ENCODE measurements at places on chromosomes 1 and 21.

- no peak for DNase-seq
Measured at GRCh38 chr1:166297993-166298392, 131.2 kb upstream of the FAM78B start.

DNA sequence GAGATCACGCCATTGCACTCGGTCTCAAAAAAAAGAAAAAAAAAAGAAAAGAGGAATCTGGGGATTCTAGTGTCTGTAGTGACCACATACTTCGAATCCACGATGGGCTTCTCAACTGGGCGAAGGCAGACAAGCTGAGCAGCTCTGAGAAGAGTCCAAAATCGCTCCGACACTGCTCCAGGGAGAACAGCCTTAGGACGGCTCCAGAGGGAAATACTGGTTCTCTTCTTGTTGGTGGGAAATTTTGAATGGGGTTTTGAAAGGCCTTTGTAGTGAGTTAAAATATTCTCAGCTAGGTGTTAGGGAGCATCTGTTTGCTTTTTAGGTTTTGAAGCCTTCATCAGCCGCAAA, 18.3 kb upstream of the HJV start:
- no peak for DNase-seq

DNA sequence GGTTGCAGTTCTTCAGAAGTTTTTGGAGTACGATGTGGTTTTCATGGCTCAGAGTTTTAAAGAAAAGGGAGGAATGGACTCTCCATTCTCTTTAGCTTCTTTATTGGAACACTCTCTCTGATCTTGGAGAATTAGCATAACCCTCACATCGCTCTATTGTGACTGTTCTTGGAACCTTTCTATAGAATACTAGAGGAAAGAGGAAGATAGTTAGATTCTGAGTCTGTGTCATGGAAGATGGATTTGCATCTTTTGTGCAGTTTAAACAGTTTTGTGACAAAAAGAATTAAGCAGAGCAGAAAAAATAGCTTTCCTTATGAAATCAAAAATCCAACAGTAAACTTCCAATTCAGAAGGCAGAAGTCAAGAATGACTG, 61.0 kb downstream of the KCNJ6 start:
- no peak for DNase-seq

DNA sequence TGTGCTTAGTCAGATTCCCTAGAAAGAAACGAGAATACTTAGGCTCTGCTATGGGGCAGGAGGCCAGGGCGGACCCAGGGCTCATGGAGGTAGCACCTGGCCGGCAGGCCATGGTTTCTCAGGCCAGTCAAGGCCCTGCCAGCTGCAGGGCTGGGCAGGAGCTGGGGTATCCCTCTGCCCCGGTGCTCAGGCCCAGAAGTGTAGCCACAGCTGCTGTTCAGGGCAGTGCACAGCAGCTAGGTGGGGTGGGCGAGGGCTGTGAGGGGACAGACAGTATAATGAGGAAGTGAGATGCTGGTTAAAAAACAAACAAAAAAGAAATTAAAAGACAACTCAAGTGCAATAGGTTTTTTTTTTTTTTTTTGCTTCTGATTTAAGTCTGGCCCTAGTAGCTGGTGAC, 34.0 kb upstream of the EDN2 start:
- no peak for DNase-seq

- DNase-seq = no peak
Measured at GRCh38 chr1:228161866-228162265, 3.7 kb upstream of the IBA57 start.

- no peak for DNase-seq
Measured at GRCh38 chr1:38950553-38950952, 8.9 kb upstream of the RHBDL2 start.

- DNase-seq = no peak
Measured at GRCh38 chr1:205456868-205457745, 1.3 kb upstream of the BLACAT1 start.

- DNase-seq = no peak
Measured at GRCh38 chr1:47913225-47913823, 83.9 kb downstream of the TRABD2B start.

- DNase-seq = no peak
Measured at GRCh38 chr21:16775076-16775475, 737.8 kb upstream of the CXADR start.

GRCh38 chr1:41958015-41958673, 39.4 kb upstream of the HIVEP3 start:
- no peak for DNase-seq

DNA sequence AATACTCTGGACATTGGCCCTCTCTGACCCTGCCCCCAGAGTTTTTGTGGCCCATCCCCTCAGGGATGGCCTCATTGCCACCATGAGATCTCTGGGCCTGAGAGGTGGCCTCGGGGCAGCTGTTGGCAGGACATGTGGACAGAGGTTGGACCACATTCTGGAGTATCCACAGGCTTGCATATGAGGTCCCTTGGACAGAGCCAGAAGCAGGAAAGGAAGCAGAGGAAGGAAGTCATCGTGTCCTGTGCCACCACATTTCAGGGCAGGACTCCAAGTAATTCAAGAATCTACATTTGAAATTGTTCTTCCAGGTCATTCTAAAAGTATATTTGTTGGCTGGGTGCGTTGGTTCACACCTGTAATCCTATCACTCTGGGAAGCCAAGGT, 95.9 kb upstream of the PPP2R5A start:
- DNase-seq = no peak

DNA sequence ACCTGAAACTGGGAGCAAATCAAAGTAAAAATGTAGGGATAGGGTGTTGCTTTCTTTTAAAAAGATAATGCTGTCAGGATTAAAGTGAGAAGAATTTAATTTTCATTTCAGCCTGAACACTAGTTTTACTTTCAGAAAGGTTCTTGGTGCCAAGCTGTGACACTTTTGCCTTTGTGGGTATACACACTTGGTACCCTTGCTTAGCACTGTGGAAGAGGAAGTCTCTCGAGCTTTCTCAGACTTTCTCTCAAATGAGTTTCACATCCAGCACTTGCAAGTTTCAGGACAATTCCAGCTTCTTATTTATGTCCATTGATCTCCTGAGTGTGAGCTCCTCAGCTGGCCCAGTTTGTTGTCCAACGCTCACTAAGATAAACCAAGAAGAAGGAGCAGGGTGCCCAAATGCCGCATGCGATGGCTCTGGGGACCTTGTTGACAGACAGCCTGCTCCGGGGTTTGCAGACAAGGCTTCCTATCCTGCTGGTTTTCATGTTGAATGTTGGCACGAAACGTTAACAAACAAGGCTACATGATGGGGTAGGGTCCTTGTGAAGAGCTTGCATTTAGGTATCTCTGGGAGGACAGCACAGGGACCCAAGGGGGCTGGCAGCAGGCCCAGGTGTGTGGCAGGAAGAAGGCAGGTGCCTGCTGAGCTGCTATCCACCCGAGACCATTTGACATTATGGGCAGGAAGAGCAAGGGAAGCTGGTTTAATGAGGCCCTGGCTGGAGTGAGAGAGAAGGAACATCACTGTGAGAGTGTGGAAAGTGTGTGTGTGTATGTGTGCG, 79.7 kb downstream of the POFUT2 start:
- DNase-seq = no peak

DNA sequence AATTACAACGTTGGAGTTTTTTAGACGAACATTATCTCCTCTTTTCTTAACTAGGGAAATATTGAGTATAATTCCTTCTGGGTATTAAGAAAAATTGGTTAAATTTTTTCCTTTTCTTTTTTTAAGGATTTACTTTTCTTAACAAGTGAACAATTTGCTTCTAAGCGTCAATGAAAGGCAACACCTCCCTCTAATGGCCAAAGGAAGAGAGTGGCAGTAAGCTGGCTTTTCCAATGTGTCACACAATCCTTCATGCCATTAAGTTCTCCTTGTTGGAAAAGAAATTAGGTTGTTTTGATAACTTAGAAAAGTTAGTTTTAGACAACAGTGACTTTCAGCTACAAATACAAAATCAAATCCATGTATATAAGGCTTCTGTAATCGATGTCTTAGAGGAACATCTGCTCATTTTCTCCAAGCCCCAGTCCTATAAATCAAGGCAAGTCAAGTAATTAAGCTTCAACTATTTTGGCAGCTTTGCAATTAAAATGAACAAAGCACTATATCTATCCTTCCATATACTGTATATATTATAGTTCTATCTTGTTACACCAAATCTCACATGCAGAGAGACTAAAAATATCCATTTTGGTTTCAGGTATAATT, 62.8 kb downstream of the EDEM3 start:
- no peak for DNase-seq

DNA sequence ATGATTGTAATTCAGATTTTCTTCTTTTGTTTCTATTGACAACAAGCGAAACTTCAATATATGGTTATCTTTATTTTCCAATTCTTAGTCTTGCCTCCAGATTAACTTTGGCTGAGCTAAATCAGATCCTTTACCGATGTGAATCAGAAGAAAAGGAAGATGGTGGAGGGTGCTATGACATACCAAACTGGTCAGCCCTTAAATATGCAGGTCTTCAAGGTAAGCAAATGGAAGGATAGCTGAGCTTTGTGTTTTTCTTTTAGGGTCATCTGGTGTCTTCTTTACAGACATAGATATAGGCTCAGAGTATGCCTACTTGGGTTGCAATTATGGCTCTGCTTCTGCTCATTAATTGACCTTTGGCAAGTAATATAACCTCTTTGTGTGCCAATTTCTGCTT, 37.7 kb downstream of the AGL start:
- DNase-seq = no peak

DNA sequence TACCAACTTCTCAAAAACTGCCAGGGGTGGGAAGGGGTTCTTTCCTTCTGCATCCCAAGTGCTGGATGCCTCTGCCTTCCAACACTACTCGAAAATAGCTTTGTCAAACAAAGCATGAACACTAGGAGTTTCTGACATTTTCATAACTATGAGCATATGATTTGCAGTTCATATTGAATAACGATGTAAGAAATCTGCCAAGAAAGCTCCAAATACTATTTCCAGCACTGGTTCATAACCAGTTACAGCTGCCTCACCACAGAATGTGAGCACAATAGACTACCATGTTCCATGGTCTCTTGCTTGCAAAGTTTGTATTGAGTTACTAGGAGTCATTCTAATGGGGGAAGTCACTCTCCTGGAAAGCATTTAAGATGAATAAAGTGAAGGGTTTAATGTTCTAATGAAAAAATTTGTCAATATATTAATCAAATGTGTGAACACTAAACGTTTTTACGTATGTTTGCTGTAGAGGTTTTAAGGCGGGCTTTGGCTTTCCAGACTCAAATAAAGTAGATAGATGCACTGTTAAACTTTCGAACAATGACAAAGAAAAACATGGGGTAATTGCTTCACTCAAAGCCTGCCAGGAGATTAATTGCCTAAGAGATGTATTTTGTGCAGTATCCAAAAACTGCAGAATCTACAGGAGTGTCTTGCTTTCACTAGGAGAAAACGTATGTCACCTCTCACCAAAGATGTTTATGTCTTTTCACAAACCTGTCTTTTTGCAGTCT, 78.6 kb upstream of the UBE2U start:
- DNase-seq = no peak

DNA sequence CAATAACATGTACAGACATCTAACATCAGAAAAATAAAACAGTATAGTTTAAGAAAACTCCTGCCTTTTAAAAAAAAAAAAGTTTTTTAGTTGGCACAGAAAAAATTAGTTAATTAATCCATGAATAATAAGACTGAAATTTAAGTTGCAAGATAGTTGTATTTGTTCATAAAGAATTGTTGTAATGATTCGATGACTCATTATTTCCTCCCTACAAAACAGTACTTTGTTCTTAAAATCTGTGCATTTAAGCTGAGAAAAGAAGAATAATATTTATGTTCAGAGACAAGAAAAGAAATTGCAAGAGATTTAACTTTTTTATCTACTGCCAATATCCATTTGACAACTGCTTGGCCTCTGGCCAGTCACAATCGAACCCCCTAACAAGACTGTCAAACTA, 894.7 kb downstream of the ADGRL2 start:
- DNase-seq = no peak

GRCh38 chr1:71882637-71883036, 399.7 kb downstream of the NEGR1 start:
- DNase-seq = no peak

GRCh38 chr1:200384818-200385390, 24.9 kb downstream of the ZNF281 start:
- DNase-seq = no peak

- DNase-seq = no peak
Measured at GRCh38 chr1:151282883-151283725, 1.0 kb downstream of the ZNF687 start.

DNA sequence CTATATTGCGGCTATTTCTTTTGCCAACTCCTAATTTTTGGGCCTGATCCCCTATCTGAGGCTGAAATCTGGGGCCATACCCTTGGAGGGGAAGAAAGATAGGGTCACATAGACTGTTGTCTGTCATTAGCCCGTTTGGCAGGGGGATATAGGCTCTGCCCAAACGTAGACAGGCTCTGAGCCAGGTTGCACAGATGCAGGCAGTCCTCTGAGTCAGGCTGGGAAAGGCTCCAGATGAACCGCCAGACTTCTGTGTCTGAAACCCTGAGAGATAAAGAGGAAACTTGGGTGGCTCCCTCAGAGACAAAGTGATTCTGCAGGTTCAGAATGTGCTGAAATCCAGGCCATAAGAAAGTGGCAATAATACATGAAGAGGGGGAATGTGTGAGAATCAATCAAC, 4.0 kb upstream of the CAP1 start:
- DNase-seq = no peak

- DNase-seq = no peak
Measured at GRCh38 chr1:90175490-90176167, 180.7 kb downstream of the ZNF326 start.

DNA sequence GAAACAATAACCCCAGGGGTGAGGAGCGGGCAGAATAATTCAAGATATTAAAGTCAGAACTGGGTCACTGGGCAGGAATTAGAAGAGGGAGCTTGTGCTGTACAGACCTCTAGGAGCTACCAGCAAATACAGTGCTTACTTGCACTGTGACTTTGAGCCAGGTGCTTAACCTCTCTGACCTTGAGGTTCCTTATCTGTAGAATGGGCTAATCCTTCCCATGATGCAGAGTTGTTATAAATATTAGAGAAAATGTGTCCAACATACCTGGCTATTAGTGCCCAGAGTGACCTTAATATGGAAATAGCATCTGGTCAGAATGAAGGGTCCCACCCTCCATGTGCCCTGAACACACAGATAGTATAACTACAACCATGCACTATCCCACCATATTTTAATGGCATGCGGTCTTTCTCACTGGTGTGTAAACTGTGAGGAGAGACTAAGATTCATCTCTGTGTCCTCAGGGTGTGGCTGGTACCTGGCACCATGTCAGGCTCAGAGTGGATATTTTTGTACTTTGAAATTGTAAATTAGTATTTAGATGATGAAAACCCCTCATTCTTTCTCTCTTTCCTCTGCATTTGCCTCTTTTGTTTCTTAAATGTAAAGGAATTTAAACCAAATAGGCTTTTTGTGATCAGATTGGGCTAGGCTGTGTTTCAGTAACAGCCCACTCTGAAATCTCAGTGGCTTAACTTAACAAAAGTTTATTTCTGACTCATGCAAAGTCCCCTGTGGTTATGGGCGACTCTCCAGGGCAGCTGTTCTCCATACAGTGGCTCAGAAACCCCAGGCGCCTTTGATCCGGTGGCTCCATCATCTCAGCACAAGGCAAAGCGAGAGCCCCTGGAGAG, 60.0 kb upstream of the ROR1 start:
- no peak for DNase-seq

- DNase-seq = no peak
Measured at GRCh38 chr1:187883356-187883755, 1054.6 kb downstream of the PLA2G4A start.

- DNase-seq = no peak
Measured at GRCh38 chr1:97243973-97244560, 522.5 kb downstream of the PTBP2 start.

Measured in stimulated activated CD4-positive, alpha-beta T cell treated with anti-CD3 and anti-CD28 coated beads, TNF-alpha, amount 100 ng/mL, for 24 hours (primary cell).